ENCODE measurements at places on chromosomes 1 and 21.

- DNase-seq = no peak
Observed at GRCh38 chr1:167462341-167462740, 56.0 kb downstream of the CD247 start.

GRCh38 chr1:76080552-76081079 lies 6.1 kb downstream of the ST6GALNAC3 start:
- DNase-seq = no peak

GRCh38 chr1:180906511-180906910 lies 6.2 kb upstream of the KIAA1614 start:
- no peak for DNase-seq

DNA sequence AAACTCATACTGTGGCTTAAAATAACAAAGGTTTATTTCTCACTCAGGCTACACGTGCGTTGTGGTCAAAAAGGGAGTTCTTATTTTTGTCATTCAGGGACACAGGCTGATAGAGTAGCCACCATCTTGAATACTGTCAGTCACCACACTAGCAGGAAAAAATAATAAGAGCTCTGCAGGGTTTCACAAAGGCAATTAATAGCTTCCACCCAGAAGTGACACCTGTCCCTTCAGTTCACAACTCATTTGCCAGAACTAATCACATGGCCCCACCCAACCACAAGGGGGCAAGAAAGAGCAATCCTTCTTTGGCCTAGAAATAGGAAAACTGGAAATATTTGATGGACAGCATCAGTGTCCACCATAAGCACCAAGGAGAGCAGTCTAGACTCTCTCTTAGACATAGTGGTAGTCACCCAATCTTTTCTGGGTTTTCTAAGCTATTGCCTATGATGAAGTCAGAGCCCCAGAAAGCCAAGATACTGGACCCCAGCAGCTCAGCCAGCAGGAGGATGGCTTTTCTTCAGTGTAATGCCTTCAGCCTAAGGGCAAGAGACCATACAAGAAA lies 8.2 kb downstream of the HAPLN2 start:
- DNase-seq = no peak

DNA sequence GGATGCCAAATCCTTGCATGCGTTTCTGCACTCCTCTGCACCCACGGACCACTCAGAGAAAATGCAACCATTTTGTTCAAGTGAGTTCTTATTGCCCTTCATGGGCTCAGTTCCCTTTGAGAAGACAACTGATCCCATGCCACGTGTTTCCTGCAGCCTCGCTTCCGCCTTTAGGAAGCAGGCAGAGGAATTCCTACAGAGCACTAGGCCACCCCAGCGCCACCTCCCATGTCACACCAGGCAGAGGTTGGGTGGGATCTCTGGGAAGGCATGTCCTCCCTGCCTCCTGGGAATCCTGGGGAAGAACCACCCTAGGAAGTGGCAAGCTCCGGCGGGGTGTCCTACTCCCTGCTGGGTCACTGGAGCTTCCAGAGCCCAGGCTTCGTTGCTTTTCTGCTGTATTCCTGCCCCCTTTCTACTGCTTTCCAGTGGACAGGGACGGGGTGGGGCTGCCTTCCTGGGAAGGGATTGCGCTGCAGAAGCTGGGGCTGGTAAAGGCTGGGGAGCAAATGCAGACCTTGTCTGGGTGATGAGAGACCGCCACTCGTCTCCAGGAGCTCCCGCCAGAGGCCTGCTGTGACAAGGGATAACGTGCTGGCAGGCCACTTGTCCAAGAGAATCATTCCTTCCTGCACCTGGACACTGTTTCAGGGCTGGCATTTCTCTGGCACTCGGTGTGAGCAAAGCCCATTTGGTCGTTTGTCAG lies 478.2 kb upstream of the VAMP3 start:
- no peak for DNase-seq

GRCh38 chr1:113242481-113242880 lies 147.8 kb upstream of the MAGI3 start:
- DNase-seq = no peak

DNA sequence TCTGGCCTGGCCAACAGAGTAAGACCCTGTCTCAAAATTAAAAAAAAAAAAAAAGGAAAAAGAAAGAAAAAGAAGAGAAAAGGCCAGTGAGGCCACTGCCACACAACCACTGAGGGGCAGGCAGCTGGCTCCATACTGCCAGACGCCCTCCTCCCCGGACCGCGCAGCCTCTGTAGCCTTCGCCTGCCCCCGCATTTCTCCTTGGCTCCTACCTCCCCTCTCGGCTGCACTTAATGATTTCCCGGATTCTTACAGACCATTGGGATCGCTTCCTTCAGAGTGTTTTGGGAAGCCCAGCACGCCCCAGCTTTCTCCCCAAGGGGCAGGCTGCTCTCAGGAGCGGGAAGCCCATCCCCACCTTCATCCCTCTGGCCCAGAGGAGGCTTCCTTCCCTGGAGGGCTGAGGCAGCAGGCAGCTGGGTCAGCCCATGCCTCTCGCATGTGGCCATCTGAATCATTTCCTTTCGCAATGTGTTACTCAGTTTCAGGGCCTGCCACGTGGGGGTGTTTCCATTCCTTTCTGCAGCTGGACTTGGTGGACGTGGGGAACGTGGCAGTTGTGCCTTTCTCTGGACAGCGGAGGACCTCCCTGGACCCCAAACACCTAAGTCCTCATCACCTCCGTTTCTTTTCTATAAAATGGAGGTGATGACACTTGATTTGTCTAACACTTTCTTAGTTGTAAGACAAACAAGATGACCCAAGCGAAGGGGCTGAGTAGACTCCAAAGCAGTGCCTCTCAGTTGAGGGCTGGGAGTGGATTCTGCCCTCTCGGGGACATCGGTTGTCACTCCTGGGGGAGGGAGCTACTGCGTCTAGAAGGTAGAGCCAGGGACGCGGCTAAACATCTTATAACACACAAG lies 2.3 kb downstream of the SLC2A5 start:
- DNase-seq = peak; percentile 35

GRCh38 chr21:32794644-32795079 lies 23.1 kb upstream of the PAXBP1 start:
- peak; percentile 22 for DNase-seq

GRCh38 chr1:99180915-99181314 lies 83.4 kb upstream of the PLPPR4 start:
- no peak for DNase-seq

DNA sequence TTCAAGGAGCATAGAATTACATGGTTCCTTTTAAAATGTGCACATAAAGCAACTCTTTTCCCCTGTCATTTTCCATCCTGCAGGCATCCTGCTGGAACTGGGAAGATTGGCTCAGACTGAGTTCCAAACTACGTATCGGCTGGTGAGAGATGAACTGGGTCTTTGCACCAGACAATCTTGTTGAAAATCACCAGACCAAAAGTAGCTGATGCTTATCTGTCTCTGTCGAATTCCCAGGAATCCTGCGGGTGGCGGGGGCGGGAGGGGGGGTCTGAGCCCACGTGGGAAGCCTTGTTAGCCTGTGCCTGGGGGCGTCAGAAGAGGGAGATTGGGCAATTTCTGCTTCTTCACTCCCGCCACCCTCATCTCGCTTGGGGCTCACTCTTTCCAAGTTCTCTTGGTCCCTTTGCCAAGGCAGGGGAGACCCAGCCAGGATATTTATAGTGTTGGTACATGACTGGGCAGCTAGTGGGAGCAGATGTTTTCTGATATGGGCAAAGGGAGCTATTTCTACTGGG lies 90.1 kb upstream of the SLC25A33 start:
- no peak for DNase-seq

GRCh38 chr1:164731161-164731876 lies 172.3 kb downstream of the PBX1 start:
- no peak for DNase-seq

DNA sequence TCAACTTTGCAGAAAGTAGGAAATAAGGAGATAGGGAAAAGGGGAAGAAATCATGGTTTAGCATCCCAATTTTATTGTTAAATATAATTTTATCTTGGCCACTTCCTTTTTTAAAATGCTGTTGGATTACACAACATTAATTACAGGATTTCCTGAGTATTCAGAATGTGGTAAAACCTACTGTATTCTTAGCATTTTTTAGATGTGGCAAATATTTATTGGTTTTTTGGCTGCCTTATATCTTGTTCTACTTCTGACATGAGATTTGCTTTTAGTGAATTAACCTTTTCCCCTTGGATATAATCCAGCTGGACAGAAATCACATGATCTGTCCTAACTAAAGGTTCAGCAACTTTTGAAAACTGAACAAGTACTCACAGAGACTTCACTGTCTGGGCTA lies 104.9 kb downstream of the PTGS2 start:
- no peak for DNase-seq

GRCh38 chr1:235675152-235675890 lies 25.7 kb upstream of the GNG4 start:
- DNase-seq = no peak

DNA sequence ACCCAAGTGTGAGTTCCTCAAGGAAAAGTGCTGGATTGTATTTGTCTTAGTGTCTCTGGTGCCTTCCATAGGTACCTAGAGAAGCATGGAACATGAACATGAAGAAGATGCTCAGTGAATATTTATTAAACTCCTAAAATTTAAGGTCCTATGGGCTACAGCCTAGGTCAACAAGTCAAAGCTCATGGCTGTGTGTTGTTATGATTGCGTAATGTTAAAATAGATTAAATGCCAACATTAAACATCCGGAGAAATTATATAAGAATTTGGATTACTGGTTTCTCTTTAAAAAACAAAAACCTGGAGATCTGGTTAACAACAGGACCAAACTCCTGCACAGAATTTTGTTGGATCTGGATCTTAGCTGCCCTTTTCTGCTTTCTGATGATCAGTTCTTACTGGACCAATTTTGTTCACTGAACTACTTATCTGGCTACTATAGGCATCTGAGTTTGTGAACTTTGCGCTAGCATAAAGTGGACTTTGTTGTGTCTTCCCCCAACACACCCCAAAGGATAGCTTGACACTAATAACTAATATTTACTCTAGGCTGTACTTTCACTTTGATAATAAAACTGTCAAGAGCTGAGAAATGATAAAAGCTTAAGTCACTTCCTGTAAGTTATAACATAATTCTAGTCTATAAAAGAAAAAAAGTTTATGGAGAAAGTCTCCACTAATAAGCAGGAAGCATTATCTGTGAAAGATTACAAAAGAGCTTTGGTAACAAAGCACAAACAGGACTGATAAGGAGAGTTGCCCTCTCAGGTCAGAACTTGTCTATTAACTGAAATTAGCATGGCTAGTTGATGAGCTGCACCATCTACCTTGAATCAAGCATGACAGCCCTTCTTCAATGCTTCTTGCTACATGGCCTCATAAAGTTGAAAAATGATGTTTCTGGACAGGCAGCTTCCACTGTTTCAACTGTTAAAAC lies 20.7 kb downstream of the F5 start:
- DNase-seq = no peak

- DNase-seq = no peak
Observed at GRCh38 chr1:168285971-168286927, 5.6 kb downstream of the TBX19 start.

GRCh38 chr1:182955596-182956588 lies 2.9 kb upstream of the SHCBP1L start:
- no peak for DNase-seq

- no peak for DNase-seq
Observed at GRCh38 chr21:36163750-36164741, 7.4 kb downstream of the DOP1B start.

DNA sequence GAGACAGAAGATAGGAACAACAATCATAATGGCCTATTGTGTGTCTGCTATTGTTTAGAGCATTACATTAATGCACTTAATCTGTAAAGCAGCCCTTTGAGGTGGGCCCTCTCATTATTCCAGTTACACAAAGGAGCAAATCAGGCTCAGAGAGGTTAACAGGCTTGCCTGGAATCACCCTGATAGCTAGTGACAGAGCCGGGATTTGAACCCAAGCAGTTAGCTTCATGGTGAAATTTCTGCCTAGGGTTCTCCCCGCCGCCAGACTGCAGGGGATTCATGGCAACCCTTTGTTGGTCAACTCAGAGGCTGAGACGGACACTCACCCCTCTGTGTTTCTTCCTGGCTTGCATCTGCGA lies 7.1 kb downstream of the HEYL start:
- DNase-seq = no peak

- no peak for DNase-seq
Observed at GRCh38 chr21:36516281-36516680, 36.4 kb upstream of the CLDN14 start.

DNA sequence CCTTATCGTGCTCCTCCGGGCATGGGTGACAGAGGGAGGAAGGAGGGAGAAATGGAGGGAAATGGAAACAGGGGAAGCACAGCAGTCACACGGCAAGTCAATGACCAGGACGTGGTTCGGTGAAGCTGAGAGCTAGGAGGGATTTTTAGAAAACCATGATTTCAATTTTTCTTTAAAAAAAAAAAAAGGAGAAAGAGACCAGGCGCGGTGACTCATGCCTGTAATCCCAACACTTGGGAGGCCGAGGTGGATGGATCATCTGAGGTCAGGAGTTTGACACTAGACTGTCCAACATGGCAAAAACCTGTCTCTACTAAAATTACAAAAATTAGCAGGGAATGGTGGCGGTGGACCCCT lies 776 bp upstream of the TNFRSF9 start:
- no peak for DNase-seq

- no peak for DNase-seq
Observed at GRCh38 chr1:180424848-180425457, 77.4 kb downstream of the ACBD6 start.

DNA sequence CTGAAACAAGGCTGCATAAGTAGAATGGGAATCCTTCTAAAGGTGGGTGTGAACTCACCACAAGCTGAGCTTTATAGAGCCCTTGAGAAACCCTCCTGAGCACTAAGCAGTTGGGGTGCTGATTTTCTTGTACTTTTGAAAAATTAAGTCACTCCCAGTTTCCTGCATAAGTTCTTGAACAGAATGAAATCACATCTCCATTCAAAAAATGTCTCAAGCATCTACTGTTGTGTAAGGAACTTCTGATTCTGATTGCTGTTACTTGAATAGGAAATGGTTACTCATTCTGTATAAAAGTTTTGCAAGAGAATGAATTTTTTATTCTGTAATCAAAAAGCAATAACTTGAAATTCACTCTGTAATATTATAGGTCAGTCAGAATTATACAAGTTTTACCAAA lies 50.8 kb upstream of the WNT2B start:
- no peak for DNase-seq

DNA sequence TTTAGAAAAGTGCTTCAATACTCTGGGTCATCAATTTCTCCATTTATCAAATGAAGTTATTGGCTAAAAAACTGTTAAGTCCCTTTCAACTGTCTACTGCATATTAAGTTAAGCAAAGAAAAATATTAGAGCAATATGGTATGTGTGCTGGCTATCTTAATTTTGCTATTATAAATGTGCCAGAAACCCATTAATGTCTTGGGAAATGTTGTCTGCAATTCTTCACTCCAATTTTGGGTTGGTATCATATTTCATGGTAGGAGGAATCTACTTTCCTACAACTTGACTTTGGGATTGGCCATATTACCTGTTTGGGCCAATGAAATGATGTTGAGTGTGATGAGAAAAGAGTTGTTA lies 1063.9 kb downstream of the PLA2G4A start:
- no peak for DNase-seq

DNA sequence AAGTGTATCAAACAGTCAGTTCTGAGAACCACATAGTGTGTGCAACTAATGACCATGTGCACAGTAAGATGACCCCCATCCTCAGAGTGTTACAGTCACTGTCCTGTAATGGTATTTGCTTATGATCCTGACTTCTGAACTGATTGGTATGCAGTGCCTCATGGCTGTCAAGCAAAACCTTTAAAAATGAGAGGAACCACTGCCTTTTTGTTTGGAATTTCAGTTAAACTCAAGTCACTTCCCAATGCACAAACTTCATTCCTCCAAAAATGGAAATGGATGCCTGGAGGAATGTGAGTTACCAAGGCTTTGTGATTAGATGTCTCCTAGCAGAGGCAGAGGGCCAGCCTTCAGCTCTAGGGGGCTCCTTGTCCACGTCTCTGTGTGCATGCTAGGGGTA lies 10.5 kb downstream of the C1orf198 start:
- no peak for DNase-seq
